Endothelial cell of umbilical vein (primary cell): ENCODE measurements at places on chromosomes 11 and 22.

DNA sequence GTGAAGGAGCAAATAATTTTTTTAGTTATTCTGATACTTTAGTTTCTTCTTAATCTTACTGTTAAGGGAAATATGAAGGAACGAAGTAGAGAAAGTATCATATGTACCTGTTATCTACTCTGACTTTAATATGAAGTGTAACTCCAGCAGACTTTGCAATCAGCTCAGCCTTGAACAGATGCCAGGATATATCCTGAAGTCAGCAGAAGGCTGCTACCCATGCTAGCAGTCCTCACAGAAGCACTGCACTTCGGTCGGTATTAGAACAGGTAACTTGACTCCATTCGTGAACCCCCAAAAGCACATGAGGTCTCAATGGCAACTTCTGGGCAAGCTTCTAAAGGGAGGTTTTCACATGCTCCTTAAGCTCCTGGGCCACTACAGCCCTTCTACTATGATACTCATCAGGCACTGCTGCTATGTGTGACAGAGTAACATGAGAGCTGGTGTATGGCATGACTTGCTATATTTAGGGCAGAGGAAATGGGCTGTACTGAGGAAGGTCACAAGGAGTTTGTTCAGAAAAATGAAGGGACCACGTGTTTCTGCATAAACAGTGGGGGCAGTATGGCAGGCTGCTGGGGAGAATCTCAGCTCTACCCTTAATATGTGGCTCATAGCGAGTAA, 344.1 kb downstream of the SOX6 start:
- DNase-seq = peak; percentile 39

GRCh38 chr11:72630104-72630852, 43.9 kb downstream of the PDE2A start:
- DNase-seq = no peak

GRCh38 chr11:88569342-88569741, 231.8 kb upstream of the CTSC start:
- DNase-seq = peak; percentile 82

DNA sequence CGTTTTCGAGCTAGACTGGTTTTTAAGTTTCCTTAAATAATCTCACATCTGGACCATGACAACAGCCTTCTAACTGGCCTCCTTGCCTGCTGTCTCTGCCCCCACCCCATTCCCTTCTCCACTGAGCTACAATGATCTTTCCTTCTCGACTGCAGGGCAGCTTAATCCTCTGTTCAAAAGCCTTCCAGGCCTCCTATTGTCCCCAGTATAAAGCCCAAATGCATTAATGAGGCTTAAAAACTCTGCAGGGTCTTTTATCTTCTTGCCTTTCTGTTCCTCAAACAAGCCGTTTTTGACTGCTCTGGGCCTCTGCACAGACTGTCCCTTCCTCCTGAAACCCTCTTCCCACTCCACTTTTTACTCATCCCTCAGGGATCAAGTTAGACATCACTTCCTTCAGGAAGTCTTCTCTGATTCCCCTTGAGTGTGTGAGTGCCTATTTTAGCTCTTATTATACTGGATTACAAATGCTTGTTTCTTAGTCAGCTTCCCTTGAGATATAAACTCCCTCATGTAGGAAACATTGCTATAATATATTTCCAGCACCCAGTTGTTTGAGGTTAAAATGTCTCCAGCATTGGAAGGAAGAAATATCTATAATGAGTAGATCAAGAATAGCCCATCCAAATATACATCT, 23.6 kb upstream of the PAMR1 start:
- no peak for DNase-seq

DNA sequence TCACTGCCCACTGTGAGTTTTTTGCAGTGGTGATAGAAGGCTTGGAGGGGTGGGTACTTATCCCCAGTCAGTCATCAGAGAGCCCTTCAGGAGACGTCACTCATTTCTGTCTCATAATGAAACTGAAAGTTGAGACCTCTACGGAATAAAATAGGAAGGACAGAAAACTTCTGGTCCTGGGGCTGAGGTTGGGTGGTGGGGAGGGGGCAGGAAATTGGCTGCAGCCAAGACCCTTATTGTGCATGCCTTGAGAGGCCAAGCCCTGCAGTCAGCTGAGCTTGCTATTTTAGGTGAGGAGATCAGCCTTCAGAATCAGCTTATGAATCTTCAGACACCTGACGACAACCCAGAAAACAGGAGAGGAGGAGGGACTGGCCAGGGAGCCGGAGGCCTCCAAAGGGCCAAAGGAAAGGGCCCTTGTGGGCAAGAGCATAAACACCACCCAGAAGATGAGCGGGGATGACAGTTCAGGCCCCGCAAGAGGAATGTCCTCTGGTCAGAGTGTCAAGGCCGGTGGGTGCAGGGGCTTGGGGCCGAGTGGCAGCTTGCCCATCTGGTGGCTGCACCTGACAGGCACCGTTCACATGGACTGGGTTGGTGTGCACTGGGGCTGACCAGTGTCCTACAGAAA, 17.9 kb upstream of the ADA2 start:
- DNase-seq = no peak

DNA sequence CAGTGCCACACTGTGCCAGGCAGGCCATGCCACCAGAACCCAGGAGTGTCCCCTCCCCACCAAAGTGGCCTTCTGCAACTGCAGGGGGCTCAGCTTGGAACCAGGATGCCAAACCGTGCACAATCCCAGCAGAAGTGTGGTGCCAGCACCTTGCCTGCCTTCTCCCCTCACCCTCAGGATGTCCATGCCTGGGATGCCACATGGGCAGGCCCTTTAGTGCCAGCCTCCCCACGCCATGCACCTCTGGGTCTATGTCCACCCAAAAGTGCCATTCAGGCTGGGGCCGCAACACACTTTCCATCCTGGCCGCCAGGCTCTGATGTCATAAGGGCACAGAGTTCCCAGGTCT, 8.7 kb upstream of the TBC1D22A start:
- DNase-seq = no peak

DNA sequence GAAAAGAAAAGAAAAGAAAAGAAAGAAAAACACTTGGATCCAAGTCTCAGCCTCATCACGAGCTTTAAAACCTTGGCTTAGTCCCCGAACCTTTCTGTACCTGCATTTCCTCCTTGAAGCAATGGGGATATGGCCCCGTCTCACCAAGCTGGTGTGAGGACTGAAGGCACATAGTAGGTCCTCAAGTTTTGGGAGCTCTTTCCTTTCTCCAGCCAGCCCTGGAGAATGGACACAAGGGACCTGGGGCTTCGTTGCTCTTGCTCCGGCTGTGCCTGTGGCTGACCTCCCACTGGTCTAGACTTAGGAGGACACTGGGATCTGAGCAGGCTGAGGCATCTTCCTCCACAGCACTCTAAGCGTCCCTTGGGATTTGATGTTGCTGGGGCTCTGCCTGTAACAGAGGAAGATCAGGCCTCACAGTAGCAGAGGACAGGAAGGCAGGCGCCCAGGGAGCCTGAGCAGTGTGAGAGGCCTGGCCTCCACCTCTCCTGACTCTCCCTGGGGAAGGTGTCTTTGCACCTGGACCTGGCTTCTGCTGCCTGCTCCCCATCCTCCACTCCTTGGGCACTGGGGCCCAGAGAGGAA, 32.8 kb downstream of the KCNC1 start:
- DNase-seq = no peak

DNA sequence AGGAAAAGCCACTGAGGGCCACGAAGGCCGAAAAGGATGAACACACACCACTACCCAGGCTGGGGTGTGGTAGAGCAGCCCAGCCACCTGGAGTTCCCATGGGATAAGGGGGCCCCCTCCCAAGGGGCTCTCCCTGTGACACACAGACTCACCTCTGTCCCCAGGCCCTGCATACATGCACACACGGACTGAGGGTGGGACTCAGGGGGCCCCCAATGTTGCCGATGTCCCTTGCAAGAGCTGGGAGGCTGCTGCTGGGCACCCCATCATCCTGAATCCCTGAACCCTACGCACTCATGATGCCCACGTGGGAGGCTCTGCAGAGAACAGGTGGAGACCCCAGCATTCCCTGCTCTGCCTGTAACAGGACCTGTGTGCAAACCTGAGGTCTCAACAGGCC, 14.5 kb downstream of the SHANK2 start:
- no peak for DNase-seq

DNA sequence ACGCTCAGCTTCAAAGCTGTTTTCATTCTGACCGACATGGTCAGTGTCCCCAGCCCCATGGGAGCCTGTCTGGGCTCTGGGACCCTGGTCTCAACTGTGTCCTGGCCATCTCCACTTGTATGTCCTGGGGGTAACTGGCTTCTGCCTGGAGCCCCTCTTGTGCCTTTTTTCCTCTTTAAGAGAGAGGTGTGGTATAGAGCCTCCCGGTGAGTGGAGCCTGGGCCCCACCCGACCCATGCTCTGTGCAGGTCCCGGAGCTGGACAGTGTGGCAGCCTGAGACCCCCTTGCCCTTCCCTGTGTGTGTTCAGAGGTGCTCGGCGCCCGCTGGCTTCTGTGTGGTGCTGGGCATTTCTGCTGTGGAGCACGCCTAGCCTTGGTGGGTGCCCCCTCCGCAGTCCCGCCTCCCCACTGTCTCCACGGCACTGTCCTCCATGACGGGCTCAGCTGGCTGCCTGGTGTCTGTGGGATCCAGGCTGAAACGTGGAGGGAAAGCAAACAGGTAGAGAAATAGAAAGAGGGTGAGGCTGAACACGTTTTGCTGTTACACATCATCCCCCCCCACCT, 74.9 kb downstream of the PARVB start:
- no peak for DNase-seq

DNA sequence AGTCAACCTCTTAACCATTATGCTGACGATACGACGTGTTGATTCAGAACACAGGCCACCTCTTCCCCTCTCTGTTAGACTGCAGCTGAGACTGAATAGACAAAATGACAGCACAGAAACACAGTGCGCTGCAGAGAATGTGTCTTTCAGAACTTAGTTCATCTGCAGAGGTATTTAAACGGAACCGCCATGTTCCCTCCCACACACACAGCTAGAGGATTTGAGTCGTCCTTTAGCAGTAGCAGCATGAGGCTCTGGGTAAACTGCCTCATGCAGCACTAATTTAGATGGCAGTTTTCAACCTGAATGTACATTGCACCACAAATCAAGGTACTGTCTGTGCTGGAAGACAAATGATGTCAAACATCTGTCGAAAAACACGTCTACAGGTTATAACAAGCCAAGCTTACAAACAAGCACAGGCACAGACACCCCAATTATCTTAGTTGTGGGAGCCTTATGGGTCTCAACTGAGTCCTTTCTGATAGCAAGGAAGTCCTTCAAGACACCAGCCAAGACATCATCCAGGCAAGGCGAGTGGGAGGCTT, 76.6 kb upstream of the LRRC4C start:
- no peak for DNase-seq

GRCh38 chr22:49026494-49027367, 800.9 kb downstream of the BRD1 start:
- DNase-seq = no peak

- DNase-seq = peak; percentile 99
Observed at GRCh38 chr11:86592659-86593451, 79.6 kb downstream of the ME3 start.

DNA sequence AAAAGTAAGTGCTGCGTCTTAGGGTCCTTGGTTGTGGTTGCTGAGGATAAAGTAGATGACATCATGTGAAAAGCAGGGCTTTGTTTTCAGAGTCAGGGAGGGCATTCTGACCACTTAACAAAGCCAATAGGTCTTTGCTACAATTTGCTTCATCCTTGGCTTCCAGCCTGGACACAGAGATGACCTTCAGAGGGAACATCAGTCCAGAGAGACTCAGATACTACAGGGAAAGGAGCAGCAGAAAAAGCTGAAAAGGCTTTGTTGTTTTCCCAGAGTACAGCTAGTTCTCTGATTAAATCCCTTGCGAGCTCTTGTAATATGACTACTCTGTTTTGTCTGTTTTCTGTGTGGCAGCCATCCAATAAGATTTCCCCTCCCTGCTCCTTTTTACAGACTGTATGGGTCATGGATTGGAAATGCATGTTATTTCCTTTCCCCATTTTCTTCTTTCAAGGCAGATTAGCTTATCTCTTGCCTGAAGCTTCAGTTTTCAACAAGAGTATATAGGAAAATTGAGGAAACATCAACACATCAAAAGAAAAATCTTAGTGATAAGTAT, 31.9 kb downstream of the ATG13 start:
- peak; percentile 98 for DNase-seq

GRCh38 chr11:118092907-118093571, 6.3 kb upstream of the SMIM35 start:
- no peak for DNase-seq
